ENCODE measurements at places on chromosomes 12 and 14.

DNA sequence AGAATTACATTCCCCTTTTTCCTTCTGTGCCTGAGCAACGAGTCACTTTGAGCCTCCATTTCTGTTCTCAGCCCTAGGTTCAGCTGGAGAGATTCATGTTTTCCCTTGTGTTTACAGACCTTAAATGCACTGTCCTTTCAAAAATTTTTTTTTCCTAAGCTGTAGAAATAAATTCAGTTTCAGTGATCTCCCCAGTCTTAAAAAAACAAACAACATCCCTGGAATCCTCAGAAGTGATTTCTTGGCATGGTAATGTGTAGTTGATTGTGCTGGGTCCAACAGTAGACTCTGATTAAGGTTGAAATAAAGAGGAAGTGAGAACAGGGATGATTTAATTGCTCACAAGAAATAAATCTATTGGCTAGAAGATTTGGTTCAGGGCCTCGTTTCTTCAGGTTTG lies 89.3 kb downstream of the NTN4 start:
- DNase-seq, result no peak

GRCh38 chr14:80049055-80049454 lies 162.2 kb downstream of the DIO2 start:
- no peak for DNase-seq

GRCh38 chr12:66920205-66920604 lies 241.3 kb upstream of the GRIP1 start:
- DNase-seq, result no peak

DNA sequence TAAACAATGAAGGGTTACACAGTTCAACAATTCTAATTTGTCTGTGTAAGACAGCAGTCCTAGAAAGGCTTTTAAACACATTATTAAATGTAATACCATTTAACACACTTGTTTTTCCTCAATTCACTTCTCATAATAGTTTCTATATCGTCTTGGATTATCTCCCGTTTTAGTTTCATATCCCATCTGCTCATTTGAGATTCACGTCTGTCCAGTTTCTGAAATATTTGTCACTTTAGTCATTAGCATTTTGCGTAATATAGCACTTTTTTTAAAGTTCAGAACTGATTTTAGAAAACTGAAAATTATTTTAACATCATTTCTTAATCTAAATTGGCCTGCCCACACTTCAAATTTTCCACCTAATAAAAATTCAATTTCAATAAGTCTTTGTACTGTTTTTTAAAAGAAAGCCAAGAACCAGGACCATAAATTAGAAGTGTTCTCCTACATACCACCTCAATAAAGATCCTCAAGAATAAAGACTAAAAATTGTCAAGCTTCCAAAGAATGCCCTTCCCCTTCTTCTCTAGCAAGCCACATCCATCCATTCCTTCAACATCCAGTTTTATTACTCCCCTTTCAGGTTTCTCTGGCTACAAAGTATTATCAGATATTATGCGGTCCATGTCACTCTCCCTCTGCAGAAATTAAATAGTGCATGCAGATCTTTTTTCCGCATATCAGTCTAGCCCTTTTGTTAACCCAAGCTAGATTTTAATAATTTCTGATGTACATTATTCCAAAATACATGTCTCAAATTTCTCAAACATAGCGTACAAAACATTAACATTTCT lies 11.9 kb downstream of the MED13L start:
- no peak for DNase-seq

DNA sequence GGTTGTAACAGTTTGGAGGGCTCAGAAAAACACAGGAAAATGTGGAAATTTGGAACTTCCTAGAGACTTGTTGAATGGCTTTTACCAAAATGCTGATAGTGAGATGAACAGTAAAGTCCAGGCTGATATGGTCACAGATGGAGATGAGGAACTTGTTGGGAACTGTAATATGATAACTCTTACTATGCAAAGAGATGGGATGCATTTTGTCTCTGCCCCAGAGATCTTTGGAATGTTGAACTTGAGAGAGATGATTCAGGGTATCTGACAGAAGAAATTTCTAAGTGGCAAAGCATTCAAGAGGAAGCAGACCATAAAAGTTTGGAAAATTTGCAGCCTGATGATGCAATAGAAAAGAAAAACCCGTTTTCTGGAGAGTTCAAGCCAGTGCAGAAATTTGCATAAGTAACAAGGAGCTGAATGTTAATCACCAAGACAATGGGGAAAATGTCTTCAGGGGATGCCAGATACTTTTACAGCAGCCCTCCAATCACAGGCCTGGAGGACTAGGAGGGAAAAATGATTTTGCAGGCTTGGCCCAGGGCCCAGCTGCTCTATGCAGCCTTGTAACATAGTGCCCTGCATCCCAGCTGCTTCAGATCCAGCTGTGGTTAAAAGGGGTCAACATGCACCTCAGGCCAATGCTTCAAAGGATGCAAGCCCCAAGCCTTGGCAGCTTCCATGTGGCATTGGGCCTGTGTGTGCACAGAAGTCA lies 572.7 kb upstream of the ATP2B1 start:
- no peak for DNase-seq

- DNase-seq, result no peak
Observed at GRCh38 chr12:13961971-13962370, 19.4 kb downstream of the GRIN2B start.

DNA sequence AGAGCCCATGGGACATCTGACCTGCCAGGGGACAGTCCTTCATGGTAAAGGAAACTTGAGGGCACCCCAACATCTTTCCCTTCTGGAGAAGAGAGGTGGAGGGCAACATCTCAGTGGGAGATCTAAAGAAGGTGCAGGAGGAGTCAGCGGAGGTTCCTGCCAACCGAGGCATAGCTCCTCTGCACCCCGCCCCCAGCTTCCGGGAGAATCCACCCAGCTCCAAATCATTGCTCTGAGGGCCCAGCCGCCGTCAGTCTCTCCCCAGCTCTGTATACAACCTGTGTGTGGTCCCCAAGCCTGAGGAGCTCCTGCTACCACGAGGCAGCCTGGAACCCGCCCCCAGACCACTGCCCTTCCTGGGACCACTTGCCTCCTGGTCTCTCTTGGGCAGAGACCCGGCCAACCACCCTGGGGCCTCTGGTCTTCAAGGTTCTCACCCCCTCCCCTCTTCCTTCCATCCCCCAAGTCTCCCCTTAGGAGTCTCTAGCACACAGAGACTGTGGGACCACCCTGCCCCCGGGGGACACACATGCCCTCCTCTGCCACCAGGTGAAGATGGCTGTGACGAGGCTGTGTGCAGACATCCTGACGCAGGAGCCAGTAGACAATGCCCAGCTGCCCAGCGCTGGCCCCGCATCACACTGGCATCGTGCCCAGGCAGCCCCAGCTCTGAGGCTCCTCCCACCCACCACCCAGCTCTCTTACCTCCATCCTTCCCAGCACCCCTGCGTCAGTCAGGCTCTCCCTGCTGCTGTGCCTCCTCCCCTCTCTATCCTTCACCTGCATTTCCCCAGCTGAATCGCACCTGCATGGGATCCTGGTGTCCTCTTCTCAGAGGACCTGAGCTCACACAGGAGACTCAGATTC lies 13.0 kb upstream of the NUDT14 start:
- DNase-seq, result no peak

- no peak for DNase-seq
Observed at GRCh38 chr12:123030686-123031085, 50.2 kb downstream of the ARL6IP4 start.

- DNase-seq, result no peak
Observed at GRCh38 chr14:62001963-62002362, 239.7 kb downstream of the SNAPC1 start.
